ENCODE measurements at places on chromosomes 5 and 9. TPM values are rescaled to one million over a fixed set of nuclear protein-coding genes. Genes with fewer than 3 reads are reported as not detected.

DNA sequence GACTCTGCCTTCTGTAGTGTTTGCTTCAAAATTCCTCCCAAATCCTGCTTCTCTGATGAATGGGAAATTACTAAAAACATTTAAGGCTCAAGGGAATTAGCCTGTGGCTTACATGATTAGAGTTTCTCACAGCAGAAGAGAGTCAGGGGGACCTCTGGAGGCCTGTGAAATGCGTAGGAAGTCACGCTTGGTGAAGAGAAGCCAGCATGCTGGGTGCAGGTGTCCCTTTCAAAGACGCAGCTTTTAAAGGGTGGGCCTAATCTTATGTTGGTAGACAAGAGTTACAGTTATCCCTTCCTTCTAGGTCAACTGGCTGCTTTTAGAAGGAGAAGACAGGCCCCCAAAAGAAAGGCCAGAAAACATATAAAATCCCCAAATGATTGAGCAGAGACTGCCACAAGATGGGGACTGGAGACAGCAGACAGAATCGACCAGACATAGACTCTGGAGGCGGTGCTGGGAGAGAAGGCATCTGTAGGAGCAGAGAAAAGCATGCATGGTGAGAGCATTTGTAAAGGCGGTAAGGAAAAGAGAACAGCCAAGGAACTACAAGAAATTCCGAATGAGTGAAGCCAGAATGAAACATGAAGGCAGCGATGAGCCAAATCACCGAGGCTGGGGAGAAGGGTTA lies 42.3 kb downstream of the B4GALT1 start:
- DNase-seq, result no peak

DNA sequence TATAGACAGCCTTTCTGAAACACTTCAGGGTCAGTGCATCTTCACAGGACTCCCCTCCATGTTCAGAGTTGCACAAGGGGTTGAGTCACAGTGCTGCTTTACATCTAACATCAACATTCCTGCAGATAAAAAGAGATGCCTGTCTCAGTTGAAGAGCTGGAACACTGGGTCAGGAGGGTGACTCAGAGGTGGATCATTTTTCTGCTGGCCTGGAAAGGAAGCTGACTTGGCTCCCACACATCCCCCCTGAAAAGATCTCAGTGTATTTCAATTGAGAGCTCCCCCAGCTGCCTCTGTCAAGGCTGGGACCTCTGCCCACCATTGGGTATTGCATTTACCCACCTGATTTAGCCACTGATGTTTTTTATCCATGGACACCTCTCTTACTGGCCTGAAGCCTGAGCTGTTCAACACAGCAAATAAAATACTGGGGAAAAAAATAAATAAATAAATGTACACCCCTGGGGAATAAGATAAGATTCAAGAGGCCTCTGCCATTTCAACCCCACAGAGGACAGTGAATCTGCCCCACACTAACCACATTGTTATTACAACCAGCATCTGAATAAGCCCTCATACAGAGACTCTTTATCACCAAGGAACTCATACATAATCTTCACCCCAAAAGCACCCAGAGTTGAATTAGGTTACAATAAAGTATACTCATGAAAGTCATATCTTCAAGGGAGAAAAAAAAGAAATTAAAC lies 716.4 kb downstream of the SEMA5A start:
- peak; percentile 99 for DNase-seq

- DNase-seq, result no peak
Observed at GRCh38 chr9:127424676-127424999, 456 bp downstream of the ZNF79 start.

GRCh38 chr5:53080271-53080670 lies 29.3 kb downstream of the MOCS2 start:
- no peak for DNase-seq

- DNase-seq, result no peak
Observed at GRCh38 chr9:87836536-87836935, 46.1 kb upstream of the SPATA31E1 start.

GRCh38 chr5:170306381-170306831 lies 8.8 kb upstream of the LCP2 start:
- DNase-seq, result no peak

- no peak for DNase-seq
Observed at GRCh38 chr5:36026706-36027465, 35.7 kb upstream of the UGT3A1 start.

DNA sequence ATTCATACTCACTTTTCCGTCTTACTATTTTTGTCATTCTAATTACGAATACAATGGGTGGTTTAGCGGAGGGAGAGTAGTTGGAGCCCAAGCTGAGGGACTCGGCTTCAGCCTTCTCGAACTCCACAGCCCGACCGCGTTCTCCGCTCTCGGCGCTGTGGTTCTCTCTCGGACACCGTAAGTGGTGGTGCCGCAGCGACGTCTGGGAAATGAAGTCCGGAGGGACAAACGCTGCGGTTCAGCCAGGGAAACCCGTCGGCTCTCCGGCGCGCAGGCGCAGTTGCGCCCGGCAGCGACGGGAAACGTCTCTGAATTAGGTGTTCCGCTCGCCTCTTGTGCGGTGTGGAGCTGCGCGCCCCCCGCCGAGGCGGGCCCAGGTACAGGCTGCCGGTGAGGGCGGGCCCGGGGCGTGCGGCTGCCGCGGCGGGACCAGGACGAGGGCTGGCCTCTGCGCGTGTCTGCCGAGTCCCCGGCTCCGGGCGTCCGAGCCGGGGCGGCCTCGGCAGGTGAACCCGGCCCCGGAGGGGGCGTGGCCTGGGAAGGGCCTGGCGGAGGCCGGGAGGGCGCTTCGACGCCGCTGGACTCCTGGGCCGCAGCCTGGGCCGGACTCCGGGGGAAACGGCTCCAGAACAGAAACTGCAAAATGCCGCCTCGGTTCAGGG lies at the start of gene ZNF879:
Gene ZNF879 (plus strand): TSS at position 277 of the 662 bp plus-strand sequence. CDS start 1,201 bp downstream, outside the sequence.
- DNase-seq, result peak; percentile 85

DNA sequence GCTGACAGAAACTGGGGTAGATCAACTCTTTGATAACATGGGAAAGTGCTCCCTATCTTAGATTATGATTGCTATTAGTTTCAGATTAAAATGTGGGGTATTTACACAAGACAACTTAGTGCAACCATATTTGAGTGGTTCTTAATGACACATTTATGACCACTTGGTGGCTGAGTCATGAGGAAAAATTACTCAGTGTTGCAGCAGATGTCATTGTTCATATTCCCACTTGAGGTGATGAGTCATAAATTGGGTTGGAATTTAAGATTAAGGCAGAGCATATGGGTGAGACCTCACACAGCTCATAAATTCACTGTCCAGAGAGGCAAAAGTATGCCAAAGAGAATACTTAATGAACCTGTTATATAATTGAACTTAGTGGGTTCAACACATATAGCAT lies 408.3 kb downstream of the DMRT2 start:
- peak; percentile 77 for DNase-seq

DNA sequence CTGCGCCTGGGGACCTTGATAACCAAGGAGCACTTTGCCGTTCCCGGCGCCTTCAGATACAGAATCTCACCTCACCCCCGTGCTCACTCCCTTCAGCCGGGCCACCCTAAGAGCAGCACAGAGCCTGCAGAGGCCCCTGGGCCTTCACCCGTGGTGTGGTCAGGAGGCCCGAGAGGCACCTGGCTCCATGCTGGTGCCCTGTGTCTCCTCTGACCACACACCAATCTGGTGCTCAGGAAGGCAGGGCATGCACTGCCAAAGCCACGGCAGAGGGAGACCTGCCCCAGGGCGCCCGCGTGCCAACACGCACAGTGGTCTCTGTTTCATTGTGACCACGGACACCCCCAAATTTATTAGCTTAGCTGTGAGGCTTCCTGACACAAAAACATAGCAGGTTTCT lies 11.3 kb downstream of the IRX4 start:
- no peak for DNase-seq

DNA sequence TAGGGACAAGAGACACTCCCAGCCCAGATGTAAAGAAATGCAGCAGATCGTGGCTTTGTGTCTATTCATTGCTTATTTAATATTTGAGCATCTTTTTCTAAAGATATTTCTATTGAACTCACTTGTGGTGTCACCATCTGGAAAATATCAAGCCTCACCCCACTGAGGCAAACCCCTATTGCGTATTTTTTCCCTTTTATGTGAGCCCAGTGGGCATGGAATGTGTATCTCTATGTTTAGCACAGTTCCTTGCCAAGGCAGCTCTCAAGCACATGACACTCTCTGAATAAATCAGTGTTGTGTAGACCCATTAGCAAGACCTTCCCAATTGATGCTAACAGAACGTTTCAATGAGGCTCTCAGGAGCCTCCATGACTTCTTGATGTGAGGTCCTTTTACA lies 81.6 kb downstream of the TMEM174 start:
- no peak for DNase-seq

- DNase-seq, result peak; percentile 44
Observed at GRCh38 chr5:167754501-167755021, 536.9 kb upstream of the WWC1 start.

GRCh38 chr5:170057311-170057710 lies 48.4 kb upstream of the FOXI1 start:
- DNase-seq, result no peak

DNA sequence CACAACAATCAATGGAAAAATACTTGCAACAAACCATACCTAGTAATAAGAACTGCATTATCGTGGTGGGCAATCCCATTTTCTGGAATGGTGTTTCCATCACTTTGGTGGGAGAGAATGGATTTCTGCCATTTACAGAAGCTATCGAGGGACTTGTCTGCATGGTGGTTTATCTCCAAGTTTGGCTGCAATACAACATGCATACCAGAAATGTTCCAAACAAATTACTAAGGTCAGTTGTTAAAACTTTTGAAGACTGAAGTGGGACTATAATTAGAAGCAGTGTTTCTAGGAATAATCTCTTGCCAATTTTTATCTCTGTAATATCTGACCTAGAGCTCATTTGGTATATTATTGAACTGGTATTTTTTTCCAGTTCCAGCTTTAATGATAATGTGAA lies 30.3 kb downstream of the ADAMTS6 start:
- DNase-seq, result no peak

GRCh38 chr9:28547527-28547926 lies 974.2 kb upstream of the C9orf72 start:
- no peak for DNase-seq

GRCh38 chr5:156526081-156526925 lies 199.3 kb downstream of the SGCD start:
- DNase-seq, result no peak

DNA sequence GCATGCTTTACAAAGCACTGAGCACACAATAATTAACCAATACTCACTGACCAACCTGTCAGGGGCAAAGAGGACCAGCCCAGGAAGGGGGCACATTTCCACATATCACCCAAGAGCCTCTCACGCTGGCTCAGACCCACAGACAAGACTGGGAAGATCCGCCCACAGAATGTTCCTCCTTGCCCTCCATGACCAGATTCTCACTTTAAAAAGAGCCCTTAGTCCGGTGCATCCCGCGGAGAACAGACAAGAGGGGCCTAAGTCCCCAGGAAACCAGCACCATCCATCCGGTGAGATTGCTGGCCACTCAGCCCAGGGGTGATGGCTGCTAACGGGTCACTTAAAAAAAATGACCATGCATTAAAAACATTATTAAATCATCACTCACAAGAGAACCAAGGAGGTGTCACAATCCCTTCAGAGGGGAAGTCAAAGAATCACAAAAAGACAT lies 32.9 kb downstream of the SEMA4D start:
- DNase-seq, result no peak

DNA sequence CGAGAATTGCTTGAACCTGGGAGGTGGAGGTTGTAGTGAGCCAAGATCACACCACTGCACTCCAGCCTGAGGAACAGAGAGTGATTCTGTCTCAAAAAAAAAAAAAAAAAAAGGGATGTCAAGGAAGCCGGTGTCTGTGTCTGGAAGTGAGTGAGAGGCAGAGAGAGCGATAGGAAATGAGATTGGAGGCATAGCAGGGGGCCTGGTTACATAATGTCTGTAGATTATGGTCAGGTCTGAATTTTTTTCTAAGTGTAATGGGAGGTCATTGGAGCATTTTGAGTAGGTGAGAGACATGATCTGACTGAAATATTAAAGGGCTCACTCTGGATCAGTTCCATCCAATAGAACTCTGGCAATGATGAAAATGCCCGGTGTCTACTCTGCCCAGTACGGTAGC lies 40.4 kb upstream of the CTNNA1 start:
- DNase-seq, result no peak

The NR5A1 gene
- total RNA-seq, result not detected

The IRGM gene
- not detected for total RNA-seq

The EXOSC2 gene
- 20.6 TPM for total RNA-seq

The IL13 gene
- not detected for total RNA-seq

The HAPLN1 gene
- total RNA-seq, result not detected

The SH2D3C gene
- 0.17 TPM for total RNA-seq

The UGT3A1 gene
- 0.21 TPM for total RNA-seq

All from kidney epithelial cell (primary cell).